ENCODE measurements at places on chromosomes 4 and X. TPM values are rescaled to one million over a fixed set of nuclear protein-coding genes. Genes with fewer than 3 reads are reported as not detected.

Gene CNKSR2
- total RNA-seq, result under 0.01 TPM

Gene ETDB
- not detected for total RNA-seq

Gene AFF2
- total RNA-seq, result 0.65 TPM

Gene PDCL2
- total RNA-seq, result not detected

Gene RHOH
- not detected for total RNA-seq

Gene COMMD8
- total RNA-seq, result 31.1 TPM

Gene SMIM10L2A
- under 0.01 TPM for total RNA-seq

Gene TMPRSS11D
- total RNA-seq, result not detected

Gene SASH3
- total RNA-seq, result not detected

Gene HTN1
- not detected for total RNA-seq

Gene C4orf51
- not detected for total RNA-seq

Gene MAGEC2
- not detected for total RNA-seq

Gene HMGN5
- 0.16 TPM for total RNA-seq

Gene MAGEA2
- not detected for total RNA-seq

Gene MEPE
- total RNA-seq, result not detected

Gene TSPAN5
- total RNA-seq, result 25.8 TPM

Gene MTMR8
- total RNA-seq, result not detected

Gene C1QTNF7
- total RNA-seq, result 0.16 TPM

Gene NAP1L3
- total RNA-seq, result 1.8 TPM

Gene MYOZ2
- total RNA-seq, result 1.8 TPM

Gene GPR82
- not detected for total RNA-seq

Gene GYPE
- total RNA-seq, result 0.54 TPM

Gene PDGFC
- 22.2 TPM for total RNA-seq

Gene GLOD5
- total RNA-seq, result not detected

Gene SHROOM3
- 8.9 TPM for total RNA-seq

Gene MAGEA4
- not detected for total RNA-seq

Gene PNCK
- total RNA-seq, result 0.90 TPM

Data from cardiac atrium fibroblast (primary cell).